ENCODE measurements at places on chromosomes 1 and 21.

GRCh38 chr21:14560555-14560954 is 14.4 kb upstream of the SAMSN1 start:
- no peak for DNase-seq

DNA sequence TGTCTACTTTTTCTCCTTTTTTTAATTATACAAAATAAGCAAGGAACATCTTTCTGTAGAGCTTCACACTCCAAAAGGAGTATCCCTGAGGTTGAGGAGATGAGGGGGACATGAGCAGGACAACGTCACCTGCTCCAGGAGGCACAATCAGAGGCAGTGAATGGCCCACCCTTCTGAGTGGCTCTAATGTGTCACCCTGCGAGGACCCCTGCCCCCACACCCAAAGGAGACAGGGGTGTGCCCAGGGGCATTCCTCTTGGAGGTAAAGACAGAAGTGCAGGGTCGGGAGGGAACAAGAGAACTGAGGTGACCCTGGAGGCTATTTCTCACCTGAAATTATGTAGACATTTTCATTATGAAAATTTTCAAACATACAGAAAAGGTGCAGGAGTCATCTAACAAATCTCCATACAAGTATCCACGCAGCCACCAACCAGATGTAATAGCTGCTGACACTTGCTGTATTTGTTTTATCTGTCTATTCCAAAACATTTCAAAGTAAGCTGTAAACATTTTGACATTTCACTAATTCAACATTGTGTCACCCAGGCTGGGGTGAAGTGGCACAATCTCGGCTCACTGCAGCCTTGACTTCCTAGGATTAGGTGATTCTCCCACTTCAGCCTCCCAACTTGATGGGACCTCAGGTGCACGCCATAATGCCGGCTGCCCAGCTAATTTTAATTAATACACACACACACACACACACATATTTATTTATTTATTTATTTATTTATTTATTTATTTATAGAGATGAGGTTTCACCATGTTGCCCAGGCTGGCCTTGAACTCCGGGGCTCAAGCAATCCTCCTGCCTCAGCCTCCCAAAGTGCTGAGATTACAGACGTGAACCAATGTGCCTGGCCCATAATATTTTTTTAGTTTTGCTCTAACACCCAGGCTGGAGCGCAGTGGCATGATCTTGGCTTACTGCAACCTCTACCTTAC is 70.7 kb downstream of the RUNX3 start:
- no peak for DNase-seq

DNA sequence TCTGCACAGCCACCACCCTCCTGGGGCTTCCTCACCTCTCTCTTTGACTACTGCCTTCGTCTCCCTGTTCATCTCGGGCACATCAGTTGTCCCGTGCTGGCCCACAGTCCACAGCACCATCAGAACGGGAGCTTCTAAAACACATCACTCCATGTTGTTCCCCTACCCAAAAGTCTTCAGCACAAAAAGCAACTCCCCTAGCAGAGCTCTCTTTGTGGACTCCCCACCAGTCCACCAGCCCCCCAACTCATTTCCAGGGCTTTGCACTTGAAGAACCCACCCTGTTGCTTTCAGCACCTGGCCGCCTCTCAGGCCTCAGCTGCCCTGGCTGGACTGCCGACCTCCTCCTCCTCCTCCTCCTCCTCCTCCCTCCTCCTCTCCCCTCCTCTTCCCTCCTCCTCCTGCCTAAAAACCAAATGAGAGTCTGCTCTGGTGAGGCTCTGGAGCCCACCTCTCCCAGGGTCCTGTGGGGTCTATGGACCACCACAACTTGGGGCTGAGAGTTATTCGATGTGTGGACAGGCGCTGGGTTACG is 251.2 kb upstream of the VAMP3 start:
- DNase-seq = no peak

GRCh38 chr21:35077975-35078374 is 28.9 kb upstream of the RUNX1 start:
- no peak for DNase-seq

GRCh38 chr1:171597203-171597602 is 24.8 kb upstream of the MYOCOS start:
- no peak for DNase-seq

DNA sequence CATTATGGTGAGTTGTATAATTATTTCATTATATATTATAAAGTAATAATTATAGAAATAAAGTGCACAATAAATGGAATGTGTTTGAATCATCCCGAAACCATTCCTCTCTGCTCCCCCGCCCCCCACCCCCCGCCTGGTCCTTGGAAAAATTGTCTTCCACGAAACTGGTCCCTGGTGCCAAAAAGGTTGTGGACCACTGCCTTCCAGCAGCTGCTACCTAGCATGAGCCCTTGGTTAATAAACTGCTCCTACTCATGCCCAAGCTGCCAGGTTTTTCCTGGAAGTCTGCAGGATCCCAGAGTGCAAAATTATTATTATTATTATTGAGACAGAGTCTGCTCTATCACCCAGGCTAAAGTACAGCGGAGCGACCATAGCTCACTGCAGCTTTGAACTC is 6.8 kb upstream of the IFNGR2 start:
- DNase-seq = no peak

DNA sequence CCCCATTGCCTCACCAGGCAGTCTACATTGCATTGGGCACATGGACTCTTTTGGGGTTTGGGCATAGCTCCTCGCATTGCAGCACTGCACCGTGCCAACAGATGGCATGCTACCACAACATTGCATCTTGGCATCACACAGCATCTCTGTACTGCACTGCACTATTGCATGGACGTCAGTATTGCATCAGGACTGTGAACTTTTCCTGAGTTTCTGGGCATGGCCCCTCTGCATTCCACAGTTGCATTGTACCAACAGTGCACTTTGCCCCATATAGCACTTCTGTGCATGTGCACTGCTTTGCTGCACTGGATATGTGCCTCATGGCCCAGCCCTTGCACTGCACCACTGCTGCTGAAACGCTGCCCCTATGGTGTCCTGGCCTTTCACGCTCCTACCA is 9.6 kb downstream of the PTPRU start:
- no peak for DNase-seq

GRCh38 chr1:204465546-204466415 is 28.8 kb downstream of the PIK3C2B start:
- no peak for DNase-seq

GRCh38 chr1:118116401-118116800 is 68.6 kb downstream of the SPAG17 start:
- DNase-seq = no peak

- no peak for DNase-seq
Measured at GRCh38 chr1:224675590-224675989, 59.5 kb downstream of the CNIH3 start.

- no peak for DNase-seq
Measured at GRCh38 chr1:193270996-193271395, 84.6 kb upstream of the B3GALT2 start.

- DNase-seq = no peak
Measured at GRCh38 chr1:5599541-5599940, 392.7 kb downstream of the NPHP4 start.

GRCh38 chr1:36351227-36351977 is 28.0 kb upstream of the EVA1B start:
- peak; percentile 35 for DNase-seq

GRCh38 chr1:16155537-16156410 is at the start of gene EPHA2:
Gene EPHA2 (minus strand): TSS chr1:16156069. CDS start chr1:16155932, 137 bp downstream.
- peak; percentile 10 for DNase-seq

- no peak for DNase-seq
Measured at GRCh38 chr21:44289381-44290010, 3.8 kb downstream of the AIRE start.

- DNase-seq = no peak
Measured at GRCh38 chr21:45763074-45763473, 119.5 kb downstream of the PCBP3 start.

GRCh38 chr21:38165466-38166172 is 91.2 kb upstream of the KCNJ15 start:
- no peak for DNase-seq

- no peak for DNase-seq
Measured at GRCh38 chr1:28887835-28888682, 26.3 kb upstream of the EPB41 start.

DNA sequence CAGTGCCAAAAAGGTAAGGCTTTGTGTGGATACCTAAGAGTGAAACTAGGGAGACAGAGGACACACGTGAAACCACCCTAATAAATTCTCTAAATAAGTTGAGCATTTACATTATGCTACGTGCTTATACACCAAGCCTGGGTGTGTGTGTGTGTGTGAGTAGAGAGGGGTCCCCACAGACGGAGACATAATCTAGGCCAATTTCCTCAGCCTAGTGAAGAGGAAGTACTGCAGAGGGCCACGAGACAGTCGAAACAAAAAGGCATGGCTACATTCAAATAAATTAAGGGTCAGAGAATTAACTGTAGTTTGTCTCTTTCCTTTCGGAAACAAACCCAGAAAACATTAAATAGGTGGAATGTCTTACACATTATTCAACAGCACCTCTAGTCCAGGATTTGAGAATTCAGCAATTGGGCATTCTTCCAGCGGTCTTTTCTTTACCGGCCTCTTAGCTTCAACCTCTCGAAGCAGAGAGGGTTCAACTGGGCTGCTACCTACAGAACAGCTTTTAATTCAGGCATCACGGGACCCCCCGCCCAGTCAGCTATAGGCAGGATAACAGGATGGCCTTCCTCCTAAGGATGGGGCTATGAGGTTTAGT is 75.0 kb downstream of the DESI2 start:
- no peak for DNase-seq

DNA sequence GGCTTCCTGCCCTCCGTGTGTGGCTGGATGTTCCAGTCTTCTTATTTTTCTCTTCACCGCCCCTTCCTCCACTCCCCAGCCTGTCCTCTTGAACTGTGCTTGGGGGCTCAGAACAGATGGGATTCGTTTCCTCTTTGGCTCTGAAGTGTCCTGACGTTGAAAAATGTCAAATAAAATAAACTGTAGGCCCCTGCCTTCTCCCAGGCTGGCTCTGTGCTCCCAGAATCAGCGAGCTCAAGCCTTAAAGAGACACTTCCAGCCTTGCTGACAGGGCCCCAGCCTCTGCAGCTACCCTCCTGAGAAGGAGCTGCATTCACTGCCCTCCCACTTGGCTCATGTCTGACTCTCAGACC is 104.2 kb upstream of the IPO9 start:
- DNase-seq = no peak

GRCh38 chr1:236997882-236998281 is 6.4 kb downstream of the MT1HL1 start:
- no peak for DNase-seq

DNA sequence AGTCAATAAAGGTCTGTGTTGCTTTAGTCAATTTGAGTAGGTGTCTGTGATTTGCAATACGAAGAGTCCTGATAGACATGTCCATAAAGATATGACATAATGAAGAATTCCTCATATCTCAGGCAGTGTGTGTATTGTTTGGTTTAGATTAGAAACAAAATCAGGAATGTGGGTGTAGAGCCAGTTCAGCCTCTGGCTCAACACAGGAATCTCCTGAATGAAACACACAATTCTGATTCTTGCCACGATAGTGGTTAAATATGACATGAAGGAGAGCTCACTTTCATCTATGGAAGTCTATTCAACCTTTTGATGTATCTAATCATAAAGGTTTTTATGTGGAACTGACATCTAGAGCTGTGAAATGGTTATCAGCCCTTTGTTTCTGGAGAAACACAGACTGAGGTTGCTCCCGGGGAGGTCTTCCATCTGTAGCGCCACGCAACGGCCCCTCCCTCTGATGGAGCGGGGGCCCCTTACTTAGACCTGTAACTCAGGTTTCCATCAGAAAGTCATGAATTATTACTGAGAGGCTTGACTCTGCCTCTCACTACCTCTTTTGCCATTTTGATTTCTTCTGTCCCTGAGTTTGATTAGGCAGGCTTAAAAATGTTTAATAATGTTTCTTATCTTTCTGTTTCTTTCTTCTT is 19.5 kb downstream of the TSPAN2 start:
- DNase-seq = no peak

DNA sequence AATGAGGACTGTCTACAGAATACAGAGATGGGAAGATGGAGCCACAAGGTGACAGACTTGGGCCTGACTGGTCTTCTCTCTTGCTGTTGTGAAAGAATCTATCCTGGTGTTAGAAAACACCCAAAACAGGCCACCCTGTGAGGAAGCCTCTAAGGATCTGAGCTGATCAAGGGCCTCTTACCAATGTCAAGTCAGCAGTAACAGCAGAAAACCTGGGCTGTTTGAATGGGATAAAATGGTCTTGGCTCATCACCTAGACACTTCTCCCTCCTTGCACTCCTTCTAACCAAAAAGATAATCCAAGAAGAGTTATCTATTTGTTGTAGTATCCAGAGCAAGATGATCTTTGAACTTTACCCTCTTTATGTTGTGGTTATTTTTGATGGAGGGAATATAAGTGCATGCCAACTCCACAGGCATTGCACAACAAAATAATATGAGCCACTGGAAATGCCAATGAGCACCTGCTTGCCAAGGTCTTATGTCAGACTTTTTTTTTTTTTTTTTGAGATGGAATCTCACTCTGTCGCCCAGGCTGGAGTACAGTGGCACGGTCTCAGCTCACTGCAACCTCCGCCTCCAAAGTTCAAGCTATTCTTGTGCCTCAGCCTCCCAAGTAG is 32.8 kb upstream of the ZNF281 start:
- no peak for DNase-seq

GRCh38 chr1:99084562-99084961 is 79.9 kb upstream of the PLPPR5 start:
- no peak for DNase-seq
